Immature natural killer cell (primary cell): ENCODE measurements at places on chromosomes 6 and 20.

DNA sequence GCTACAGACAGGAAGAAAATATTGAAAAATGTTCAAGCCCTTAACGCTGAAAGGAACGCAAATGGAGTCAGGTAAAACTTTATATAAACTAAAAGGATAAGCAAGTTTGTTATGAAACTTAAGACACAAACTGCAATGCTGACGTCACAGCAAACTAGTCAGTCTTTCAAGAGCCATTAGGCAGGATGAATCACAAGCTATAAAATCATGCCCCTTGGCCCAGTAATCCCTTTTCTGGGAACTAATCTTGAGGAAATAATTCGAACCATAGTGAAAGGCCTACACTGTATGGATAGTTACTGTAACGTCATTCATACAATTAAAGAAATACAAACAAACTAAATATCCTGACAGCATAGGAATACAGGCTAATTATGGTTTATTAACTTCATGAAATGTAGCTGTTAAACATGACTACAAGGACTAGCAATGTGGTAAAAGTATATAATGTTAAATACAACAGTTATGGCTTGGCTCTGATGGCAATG, 42.7 kb upstream of the HINT3 start:
- peaks cover 16% of the 10 kb centered on the region for H3K4me1 ChIP-seq
- peaks cover 9% of the 10 kb centered on the region for H3K36me3 ChIP-seq
- H3K27me3 ChIP-seq: peaks cover 5% of the 10 kb centered on the region
- no peak overlapping the region for H3K4me3 ChIP-seq
- no peak for DNase-seq

DNA sequence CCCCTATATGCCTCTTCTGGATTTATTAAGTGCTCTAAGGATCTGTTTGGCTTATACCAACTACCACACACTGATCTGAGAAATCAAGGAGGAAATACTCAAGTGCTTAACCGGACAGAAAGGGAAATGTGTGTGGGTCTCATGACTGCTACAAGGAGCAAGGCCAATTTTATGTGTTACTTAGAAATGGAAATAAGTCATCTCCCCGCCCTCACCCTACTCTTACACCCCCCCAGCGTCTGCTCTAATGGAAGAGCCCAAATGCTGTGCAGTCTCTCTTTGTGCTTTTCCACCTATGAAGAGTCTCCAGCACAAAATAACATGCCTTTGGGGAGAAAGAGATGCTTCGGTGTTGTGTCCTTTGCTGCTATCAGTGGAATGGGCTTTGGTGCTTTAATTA, 428.8 kb upstream of the ARID1B start:
- peaks cover 5% of the 10 kb centered on the region for H3K4me1 ChIP-seq
- H3K36me3 ChIP-seq: no peaks in the 10 kb centered on the region
- peaks cover 2% of the 10 kb centered on the region for H3K27me3 ChIP-seq
- H3K4me3 ChIP-seq: no peak overlapping the region

DNA sequence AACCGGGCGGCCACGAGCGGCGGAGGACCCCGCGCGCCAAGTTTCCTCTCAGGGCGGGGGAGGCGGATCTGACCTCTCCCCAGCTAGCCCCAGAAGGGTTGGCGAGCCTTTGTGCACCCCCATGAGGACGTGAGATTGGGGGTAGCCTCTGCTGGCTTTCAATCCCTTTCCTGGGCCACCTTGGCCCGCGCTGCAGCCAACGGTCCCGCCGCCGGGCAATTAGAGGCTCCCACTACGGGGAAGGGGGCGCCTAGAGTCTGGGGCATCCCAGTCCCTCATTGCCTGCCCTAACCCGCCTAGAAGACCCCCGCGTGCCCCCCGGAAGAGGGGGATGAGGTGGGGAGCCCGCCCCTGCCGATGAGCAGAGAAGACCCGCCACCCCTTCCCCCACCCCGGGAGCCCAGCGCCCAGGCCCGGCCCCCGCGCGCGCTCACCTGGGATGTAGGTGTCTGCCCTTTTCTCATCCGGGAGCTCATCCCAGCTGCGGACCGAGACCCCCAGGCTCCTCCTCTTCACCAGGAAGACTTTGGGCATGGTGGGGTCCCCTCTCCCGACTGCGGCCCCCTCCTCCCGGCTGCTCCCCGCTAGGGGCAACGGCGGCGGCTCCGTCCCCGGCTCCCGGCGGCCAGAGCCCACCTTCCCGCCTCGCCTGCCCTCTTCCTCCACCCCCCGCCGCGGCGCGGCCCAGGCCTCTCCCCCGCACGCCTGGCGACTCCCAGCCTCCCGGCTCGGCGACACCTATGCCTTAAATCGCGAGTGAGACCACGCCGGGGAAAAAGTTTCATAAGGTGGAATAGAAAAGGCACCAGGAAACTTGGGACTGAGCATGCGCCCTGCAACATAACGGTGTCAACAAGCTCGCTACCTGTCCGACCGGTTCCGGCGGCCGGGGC, at the start of gene OVOL2:
OVOL2 (minus strand) TSS at position 816 of the 893 bp plus-strand sequence; CDS start at position 534, 282 bp downstream.
- no peaks in the 10 kb centered on the region for H3K4me1 ChIP-seq
- H3K27me3 ChIP-seq: peaks cover 26% of the 10 kb centered on the region
- H3K36me3 ChIP-seq: no peaks in the 10 kb centered on the region

GRCh38 chr6:22248513-22249308, 48.1 kb downstream of the PRL start:
- H3K36me3 ChIP-seq: no peaks in the 10 kb centered on the region
- no peak for DNase-seq
- H3K27me3 ChIP-seq: no peaks in the 10 kb centered on the region
- no peak overlapping the region for H3K27ac ChIP-seq
- H3K4me3 ChIP-seq: no peak overlapping the region
- no peaks in the 10 kb centered on the region for H3K4me1 ChIP-seq

DNA sequence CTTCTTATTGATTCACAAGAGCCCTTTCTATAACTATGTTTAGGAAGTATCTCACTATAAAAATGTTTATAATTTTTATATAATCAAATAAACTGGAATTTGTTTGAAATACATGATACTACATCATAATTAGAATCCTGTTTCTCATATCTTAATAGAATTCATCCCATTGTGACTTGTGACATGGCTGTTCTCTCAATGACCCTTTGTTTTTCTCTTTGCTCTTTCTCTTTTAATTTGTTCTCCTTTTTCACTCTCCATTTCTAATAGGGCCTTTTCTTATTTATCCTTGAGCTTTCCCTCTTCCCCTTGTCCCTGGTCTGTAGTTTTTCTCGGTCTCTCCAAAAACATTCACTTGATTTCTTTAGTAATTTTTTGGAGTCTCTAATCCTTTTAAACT, 111.3 kb downstream of the ADGRB3 start:
- H3K4me3 ChIP-seq: no peak overlapping the region
- no peak for DNase-seq
- H3K27ac ChIP-seq: no peak overlapping the region
- no peaks in the 10 kb centered on the region for H3K36me3 ChIP-seq
